ENCODE measurements at places on chromosomes 1 and 21. TPM values are rescaled to one million over a fixed set of nuclear protein-coding genes. Genes with fewer than 3 reads are reported as not detected.

The CELA2B gene
- not detected for total RNA-seq

The ANKRD34A gene
- 3.8 TPM for total RNA-seq

The PRR9 gene
- not detected for total RNA-seq

The S100A7 gene
- total RNA-seq: not detected

The NBPF6 gene
- not detected for total RNA-seq

The SYTL1 gene
- total RNA-seq: 85.3 TPM

The ERG gene
- total RNA-seq: not detected
